Ureter (tissue), 1 donor: ENCODE measurements at places on chromosomes 3 and 15. TPM values are rescaled to one million over a fixed set of nuclear protein-coding genes. Genes with fewer than 3 reads are reported as not detected.

GRCh38 chr15:36773698-36774097 is 194.3 kb downstream of the CDIN1 start:
- DNase-seq, result no peak

SERINC4 gene
- total RNA-seq, result 0.34 TPM

GRCh38 chr3:16406166-16406565 is 107.3 kb downstream of the RFTN1 start:
- no peak for DNase-seq

GRCh38 chr3:64111872-64112271 is 88.6 kb upstream of the PSMD6 start:
- DNase-seq, result no peak

GRCh38 chr3:192892981-192893700 is 24.5 kb downstream of the MB21D2 start:
- peak; percentile 44 for DNase-seq

GRCh38 chr3:98999675-99000074 is 98.2 kb upstream of the DCBLD2 start:
- no peak for DNase-seq

- no peak for DNase-seq
These were observed 138.9 kb upstream of the COL8A1 start for GRCh38 chr3:99499235-99500158.

GRCh38 chr15:101393172-101393571 is 96.3 kb downstream of the PCSK6 start:
- DNase-seq, result no peak

SKOR1 gene
- 0.60 TPM for total RNA-seq

FSTL1 gene
- total RNA-seq, result 379 TPM

CTXND1 gene
- 2.5 TPM for total RNA-seq

GRCh38 chr15:44956388-44956787 is at the start of gene TERB2:
Gene TERB2, plus strand, starts transcription at chr15:44956687. Its CDS starts 32 bp downstream, at chr15:44956719.
- DNase-seq, result no peak

DPPA2 gene
- not detected for total RNA-seq

- DNase-seq, result no peak
These were observed 20.2 kb downstream of the MAGEF1 start for GRCh38 chr3:184691397-184692231.

NUP210 gene
- total RNA-seq, result 19.9 TPM

DNA sequence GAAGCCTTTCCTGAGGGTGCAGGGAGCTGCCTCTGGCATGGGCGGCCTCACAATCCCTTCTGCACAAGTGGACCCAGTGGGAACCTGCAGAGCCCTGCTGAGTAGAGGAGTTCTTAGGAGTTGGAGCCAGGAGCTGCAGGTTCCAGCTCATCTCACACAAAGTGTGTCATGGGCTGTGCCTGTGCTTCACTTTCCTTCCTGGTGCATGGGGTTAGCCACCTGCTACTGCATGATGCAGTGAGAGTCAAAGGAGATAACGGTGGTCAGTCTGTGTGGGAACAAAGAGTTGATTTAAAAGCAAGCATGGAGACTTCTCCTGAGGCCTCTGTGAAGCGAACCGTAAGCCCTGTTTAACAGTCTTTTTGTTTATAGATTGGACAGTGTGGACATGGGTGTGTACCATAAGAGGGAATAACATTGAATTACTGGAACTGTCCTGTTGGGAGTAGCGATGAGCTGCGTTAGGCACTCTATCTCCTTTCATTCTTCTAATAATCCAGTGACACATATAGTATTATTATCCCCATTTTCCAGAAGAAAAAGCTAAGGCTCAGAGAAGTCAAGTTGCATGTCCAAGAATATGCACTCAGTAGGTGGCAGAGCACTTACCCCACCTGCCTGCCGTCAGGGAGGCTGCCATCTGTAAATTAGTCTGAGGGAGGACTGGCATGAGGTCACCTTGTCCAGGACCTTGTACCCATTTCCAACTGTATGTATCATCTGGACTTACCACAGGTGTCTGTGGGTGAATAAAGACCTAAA is 68.7 kb upstream of the PRR23C start:
- peak; percentile 15 for DNase-seq

- DNase-seq, result no peak
These were observed 69.2 kb downstream of the PLXNA1 start for GRCh38 chr3:127052121-127052561.

P2RY14 gene
- total RNA-seq, result 0.68 TPM

DNA sequence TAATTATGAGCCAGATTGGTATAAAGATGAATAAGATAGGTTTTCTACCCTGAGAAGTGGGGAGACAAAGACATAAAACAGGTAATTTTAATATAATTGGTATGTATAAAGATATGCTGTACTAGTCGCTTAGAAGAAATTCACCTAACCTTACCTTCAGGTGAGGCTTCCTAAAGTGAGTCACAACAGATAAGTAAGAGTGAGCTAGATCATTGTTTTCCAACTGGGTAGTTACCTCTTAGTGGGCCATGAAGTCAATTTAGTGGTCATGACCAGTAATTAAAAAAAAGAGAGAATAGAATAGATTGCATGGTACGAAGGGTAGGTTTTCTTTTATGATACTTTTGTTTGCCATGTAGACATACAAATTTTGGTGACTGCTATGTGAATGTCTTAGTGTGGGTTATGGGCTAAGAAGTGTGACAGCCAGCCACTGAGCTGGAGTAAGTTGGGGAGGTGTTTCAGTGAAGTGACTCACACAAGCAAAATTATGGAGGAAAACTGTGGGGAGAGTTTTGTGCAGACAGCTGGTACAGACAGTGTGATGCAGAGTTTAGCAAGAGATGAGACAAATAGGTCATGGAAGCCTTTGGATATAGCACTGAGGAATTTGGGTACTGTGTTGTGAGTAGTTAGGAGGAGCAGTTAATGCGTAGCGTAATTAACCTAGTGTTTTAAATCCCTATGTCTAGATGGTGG is 8.2 kb downstream of the TRNT1 start:
- DNase-seq, result no peak

GRCh38 chr3:189056646-189057335 is 115.0 kb upstream of the TPRG1 start:
- no peak for DNase-seq
